ENCODE measurements at places on chromosomes 4 and X.

- H3K4me1 ChIP-seq: no peaks in the 10 kb centered on the region
- H3K4me3 ChIP-seq: no peak overlapping the region
- no peak overlapping the region for H3K27ac ChIP-seq
- H3K36me3 ChIP-seq: no peaks in the 10 kb centered on the region
These were observed 2.7 kb downstream of the PCDH10 start for GRCh38 chr4:133151691-133152329.

DNA sequence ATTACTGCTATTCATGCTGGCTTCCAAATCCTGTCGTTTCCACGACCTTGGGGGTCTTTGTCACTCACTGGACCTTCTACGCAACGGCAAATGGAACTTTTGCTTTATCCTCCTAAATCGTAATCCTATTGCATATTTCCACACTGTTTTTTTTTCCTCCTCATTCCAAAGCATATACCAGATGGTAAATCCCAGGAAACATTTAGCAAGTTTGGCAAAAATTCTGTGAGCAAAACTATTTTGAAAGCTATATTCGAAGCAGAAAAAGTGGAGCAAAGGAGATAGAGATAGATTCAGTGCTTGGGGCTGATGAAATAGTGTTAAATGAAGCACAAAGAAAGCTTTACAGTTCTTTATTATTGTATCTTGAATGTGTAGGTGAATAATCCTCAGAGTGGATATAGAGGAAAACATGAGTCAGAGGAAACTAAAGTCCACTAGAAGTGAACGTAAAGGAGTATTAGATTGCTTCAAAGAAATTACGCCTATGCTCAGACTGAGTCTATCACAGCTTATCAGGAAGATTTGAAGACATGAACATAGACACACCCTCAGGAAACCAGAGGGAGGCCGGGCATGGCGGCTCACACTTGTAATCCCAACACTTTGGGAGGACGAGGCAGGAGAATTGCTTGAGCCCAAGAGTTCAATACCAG lies 50.2 kb upstream of the FAM9A start:
- no peak overlapping the region for H3K27ac ChIP-seq
- no peak overlapping the region for H3K4me3 ChIP-seq
- no peaks in the 10 kb centered on the region for H3K27me3 ChIP-seq
- no peaks in the 10 kb centered on the region for H3K36me3 ChIP-seq
- H3K4me1 ChIP-seq: no peaks in the 10 kb centered on the region

GRCh38 chrX:39955625-39956024 lies 142.1 kb downstream of the BCOR start:
- no peaks in the 10 kb centered on the region for H3K36me3 ChIP-seq
- DNase-seq: no peak
- no peak overlapping the region for H3K4me3 ChIP-seq
- no peak overlapping the region for H3K27ac ChIP-seq
- no peaks in the 10 kb centered on the region for H3K27me3 ChIP-seq

DNA sequence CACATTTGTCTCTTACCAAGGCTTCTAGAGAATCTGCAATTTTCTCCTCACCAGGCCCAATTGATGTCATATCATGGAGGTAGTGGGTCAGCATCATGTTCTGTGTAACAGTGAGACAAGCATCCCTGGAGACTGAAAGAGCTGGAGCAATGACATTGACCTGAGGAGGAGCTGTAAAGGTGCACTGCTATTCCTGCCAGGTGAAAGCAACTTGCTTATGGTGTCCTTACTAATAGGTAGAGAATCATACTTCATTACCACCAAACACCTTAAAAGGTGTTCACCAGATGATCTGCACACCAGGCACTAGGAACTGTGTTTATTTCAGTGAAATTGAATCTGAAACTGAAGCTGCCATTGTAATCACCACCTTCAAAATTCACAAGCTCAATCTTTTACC lies 188.7 kb downstream of the AFAP1 start:
- no peak for DNase-seq
- no peaks in the 10 kb centered on the region for H3K4me1 ChIP-seq
- no peaks in the 10 kb centered on the region for H3K27me3 ChIP-seq
- H3K27ac ChIP-seq: no peak overlapping the region
- H3K4me3 ChIP-seq: no peak overlapping the region

GRCh38 chr4:168900080-168900479 lies 110.0 kb downstream of the CBR4 start:
- no peaks in the 10 kb centered on the region for H3K27me3 ChIP-seq
- DNase-seq: no peak
- H3K4me3 ChIP-seq: no peak overlapping the region
- H3K4me1 ChIP-seq: no peaks in the 10 kb centered on the region

- peak overlapping the region; percentile 16 for H3K27ac ChIP-seq
- no peaks in the 10 kb centered on the region for H3K27me3 ChIP-seq
- DNase-seq: peak; percentile 22
- H3K36me3 ChIP-seq: no peaks in the 10 kb centered on the region
These were observed 721 bp upstream of the MAOA start for GRCh38 chrX:43655151-43656004.

DNA sequence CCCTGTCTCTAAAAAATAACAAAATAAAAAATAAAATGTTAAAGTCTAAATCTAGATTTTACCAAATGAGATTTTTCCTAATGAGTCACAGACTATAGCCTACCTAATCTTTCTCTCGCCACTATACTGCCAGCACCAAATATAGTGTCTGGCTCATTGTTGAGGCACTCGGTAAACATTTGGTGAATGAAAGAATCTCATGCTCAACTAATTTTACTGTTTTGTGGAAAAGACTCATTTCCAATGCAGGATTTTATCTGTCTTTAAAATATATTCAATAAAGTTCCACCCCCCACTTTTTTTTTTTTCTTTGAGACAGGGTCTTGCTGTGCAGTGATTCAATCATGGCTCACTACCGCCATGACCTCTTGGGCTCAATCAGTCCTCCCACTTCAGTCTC lies 71.5 kb downstream of the PLS3 start:
- no peaks in the 10 kb centered on the region for H3K4me1 ChIP-seq
- no peak for DNase-seq
- no peaks in the 10 kb centered on the region for H3K27me3 ChIP-seq

DNA sequence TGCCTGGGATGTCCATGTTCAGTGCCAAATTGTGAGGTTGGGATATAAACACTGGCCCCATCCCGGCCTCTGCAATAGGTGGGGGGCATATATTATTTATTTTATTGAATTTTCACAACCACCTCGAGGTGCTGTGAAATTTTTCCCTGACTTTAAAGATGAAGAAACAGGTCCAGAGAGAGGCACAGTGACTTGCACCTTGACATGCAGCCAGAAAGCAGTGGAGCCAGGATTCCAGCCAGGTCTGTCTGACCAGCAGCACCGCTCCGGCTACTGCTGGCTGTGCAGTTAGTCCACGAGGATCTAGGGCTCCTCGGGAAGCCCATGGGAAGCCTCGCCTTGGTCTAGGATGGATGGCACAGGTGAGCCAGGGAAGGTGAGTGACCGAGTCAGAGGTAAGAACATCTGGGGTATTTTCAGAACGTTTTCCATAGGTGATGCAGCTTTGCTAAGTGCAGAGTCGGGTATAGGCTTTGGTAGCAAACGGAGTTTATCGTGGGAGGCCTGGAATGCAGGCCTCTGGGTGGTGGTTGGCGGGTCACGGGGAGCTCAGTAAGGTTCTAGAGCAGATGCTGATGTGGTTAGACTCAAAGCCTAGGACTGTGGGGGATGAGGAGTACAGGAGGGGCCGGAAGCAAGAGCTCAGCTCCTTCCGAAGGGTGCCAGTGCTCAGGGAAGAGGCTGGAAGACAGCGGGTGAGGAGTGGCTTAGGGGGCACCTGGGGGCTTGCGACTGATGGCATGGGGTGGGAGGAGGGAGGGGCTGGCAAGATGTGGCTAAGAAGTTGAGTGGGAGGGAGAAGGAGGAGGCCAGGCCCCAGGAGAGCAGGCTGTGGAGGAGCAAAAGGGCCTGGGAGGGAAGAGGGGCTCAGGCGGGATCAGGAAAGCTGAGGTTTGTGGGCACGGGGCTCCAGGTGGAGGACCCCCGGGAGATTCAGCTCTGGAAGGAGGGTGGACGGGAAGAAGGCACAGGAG lies 107.7 kb upstream of the LRPAP1 start:
- H3K4me1 ChIP-seq: peaks cover 8% of the 10 kb centered on the region
- no peaks in the 10 kb centered on the region for H3K27me3 ChIP-seq
- no peaks in the 10 kb centered on the region for H3K36me3 ChIP-seq
- DNase-seq: no peak
- no peak overlapping the region for H3K4me3 ChIP-seq

DNA sequence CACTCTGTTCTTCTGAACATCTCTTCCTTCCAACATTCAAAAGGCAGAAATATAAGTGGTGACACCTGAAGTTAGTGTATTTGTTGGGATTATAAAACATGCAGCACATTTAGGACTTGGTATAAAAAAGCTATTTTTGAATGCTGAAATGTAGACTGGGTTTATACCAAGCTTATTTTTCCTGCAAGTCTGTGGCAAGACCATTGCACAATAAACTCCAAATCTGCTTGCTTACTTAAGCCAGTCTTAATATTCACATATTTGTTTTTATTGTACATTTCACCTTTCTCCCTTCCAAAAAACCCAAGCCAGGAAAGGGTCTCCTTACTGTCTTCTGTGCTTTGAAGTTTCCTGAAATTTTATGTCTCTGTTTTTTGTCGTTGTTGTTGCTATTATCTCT lies 63.7 kb downstream of the FHIP1A start:
- H3K4me3 ChIP-seq: no peak overlapping the region
- no peaks in the 10 kb centered on the region for H3K27me3 ChIP-seq
- H3K27ac ChIP-seq: no peak overlapping the region

DNA sequence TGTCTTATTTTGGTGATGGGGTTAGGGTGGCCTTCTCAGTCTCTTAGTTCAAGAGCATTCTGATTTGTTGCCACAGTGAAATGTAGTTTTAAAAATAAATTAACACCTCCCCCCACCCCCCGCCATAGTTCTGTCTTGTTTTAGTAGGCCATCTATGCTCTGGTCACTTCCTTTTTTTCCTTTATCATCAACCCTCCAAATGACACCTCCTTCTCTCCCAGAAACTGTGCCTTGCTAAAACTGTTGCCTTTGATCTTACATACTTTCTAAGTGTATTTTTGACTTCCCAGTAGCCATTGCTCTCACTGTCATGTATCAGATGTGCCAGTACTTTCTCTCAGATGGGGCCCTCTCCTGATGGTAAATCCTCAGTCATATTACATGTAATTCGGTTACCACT lies 14.5 kb upstream of the NDUFC1 start:
- no peak for DNase-seq
- H3K36me3 ChIP-seq: no peaks in the 10 kb centered on the region
- no peak overlapping the region for H3K27ac ChIP-seq
- no peak overlapping the region for H3K4me3 ChIP-seq
- H3K4me1 ChIP-seq: peaks cover 12% of the 10 kb centered on the region
- no peaks in the 10 kb centered on the region for H3K27me3 ChIP-seq

GRCh38 chr4:109754093-109754857 lies 24.4 kb upstream of the PLA2G12A start:
- H3K27ac ChIP-seq: no peak overlapping the region
- DNase-seq: no peak
- no peaks in the 10 kb centered on the region for H3K27me3 ChIP-seq

- H3K27me3 ChIP-seq: peaks cover 38% of the 10 kb centered on the region
- H3K36me3 ChIP-seq: no peaks in the 10 kb centered on the region
- H3K4me3 ChIP-seq: no peak overlapping the region
- H3K27ac ChIP-seq: no peak overlapping the region
- H3K4me1 ChIP-seq: no peaks in the 10 kb centered on the region
- no peak for DNase-seq
These were observed 39.3 kb upstream of the NHSL2 start for GRCh38 chrX:71871367-71871766.

DNA sequence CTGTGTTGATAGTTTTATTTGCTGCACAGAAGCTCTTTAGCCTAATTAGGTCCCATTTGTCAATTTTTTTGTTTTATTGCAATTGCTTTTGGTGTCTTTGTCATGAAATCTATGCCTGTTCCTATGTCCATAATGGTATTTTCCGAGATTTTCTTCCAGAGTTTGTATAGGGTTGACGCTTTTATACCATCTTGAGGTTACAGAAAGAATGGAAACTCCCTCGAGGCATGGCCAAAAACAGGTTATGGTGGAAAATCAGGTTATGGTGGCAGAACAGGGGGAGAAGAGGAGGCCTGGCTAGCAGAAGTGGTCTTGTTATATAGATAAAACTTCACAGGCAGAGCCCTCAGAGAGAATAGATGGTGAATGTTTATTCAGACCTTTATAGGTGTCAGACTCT lies 21.6 kb downstream of the OPHN1 start:
- no peaks in the 10 kb centered on the region for H3K4me1 ChIP-seq
- H3K36me3 ChIP-seq: no peaks in the 10 kb centered on the region
- no peak overlapping the region for H3K4me3 ChIP-seq
- no peak overlapping the region for H3K27ac ChIP-seq
- DNase-seq: no peak

DNA sequence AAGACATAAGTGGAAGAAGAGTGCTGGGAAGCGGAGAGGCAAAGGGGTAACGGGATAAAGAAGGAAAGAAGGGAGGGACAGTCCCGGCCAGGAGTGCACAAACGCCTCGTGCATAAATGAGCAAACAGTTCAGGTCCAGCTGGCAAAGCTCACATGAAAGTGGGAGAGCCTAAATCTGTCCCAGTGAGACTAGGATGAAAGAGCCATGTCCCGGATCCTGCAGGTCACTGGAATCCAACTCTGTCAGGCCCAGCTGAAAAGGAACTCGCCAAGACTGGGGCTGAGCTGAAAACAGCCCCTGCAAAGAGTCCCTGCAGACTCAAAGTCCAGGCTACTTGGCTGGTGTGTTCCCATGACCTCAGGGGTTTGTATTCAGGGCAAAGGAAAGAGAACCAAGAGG lies 38.0 kb upstream of the CRMP1 start:
- no peak overlapping the region for H3K4me3 ChIP-seq
- DNase-seq: no peak
- H3K27me3 ChIP-seq: no peaks in the 10 kb centered on the region
- H3K36me3 ChIP-seq: no peaks in the 10 kb centered on the region

- DNase-seq: no peak
- H3K27ac ChIP-seq: no peak overlapping the region
- no peaks in the 10 kb centered on the region for H3K4me1 ChIP-seq
- H3K36me3 ChIP-seq: no peaks in the 10 kb centered on the region
- H3K27me3 ChIP-seq: no peaks in the 10 kb centered on the region
- H3K4me3 ChIP-seq: no peak overlapping the region
These were observed 9.9 kb upstream of the CT47C1 start for GRCh38 chrX:119062750-119063374.

GRCh38 chrX:42127563-42127962 lies 204.2 kb upstream of the CASK start:
- H3K4me1 ChIP-seq: no peaks in the 10 kb centered on the region
- H3K36me3 ChIP-seq: no peaks in the 10 kb centered on the region
- no peak overlapping the region for H3K4me3 ChIP-seq
- no peaks in the 10 kb centered on the region for H3K27me3 ChIP-seq
- DNase-seq: no peak
- no peak overlapping the region for H3K27ac ChIP-seq

DNA sequence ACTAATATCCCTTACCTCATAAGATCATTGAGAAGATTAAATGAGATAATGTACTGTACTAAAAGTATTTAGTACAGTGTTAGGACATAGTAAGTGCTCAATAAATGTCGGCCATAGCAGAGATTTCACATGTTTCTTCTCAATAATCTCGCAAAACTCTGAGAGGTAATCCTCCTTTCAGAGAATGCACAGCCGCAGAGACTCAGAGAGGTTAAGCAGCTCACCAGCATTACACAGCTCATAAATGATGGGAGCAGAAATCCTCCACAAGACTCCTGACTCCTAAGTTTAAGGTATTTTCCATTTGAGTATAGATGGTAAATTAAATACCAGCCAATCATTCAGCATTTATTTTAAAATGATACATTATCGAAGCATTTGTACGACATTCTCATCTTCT lies 34.6 kb downstream of the FAM114A1 start:
- H3K27ac ChIP-seq: no peak overlapping the region
- H3K4me3 ChIP-seq: no peak overlapping the region

Data from SK-N-SH (cell line).